ENCODE measurements at places on chromosomes 16 and 17.
A peak's percentile ranks its signal among the peaks of the same experiment; 100 is the strongest.

- DNase-seq = no peak
Measured at GRCh38 chr16:51175081-51175480, 24.0 kb upstream of the SALL1 start.

DNA sequence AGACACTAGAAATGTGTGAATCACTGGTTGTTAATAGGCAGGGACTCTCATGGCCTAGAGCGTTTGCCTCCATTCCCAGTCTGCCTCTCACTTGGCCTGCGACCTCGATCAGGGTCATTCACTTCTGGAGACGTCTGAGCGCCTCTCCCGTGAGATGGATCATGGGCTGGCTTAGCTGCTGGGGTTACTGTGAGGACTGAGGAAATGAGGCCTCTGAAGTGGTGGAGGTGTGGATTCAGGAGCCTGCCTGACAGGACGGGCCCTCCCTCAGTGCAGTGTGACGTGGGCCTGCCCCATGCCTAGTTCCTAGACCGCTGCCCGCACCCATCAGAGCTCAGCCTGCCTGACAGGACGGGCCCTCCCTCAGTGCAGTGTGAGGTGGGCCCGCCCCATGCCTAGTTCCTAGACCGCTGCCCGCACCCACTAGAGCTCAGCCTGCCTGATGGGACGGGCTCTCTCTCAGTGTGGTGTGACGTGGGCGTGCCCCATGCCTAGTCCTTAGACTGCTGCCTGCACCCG, 61.9 kb downstream of the BANP start:
- DNase-seq = no peak

DNA sequence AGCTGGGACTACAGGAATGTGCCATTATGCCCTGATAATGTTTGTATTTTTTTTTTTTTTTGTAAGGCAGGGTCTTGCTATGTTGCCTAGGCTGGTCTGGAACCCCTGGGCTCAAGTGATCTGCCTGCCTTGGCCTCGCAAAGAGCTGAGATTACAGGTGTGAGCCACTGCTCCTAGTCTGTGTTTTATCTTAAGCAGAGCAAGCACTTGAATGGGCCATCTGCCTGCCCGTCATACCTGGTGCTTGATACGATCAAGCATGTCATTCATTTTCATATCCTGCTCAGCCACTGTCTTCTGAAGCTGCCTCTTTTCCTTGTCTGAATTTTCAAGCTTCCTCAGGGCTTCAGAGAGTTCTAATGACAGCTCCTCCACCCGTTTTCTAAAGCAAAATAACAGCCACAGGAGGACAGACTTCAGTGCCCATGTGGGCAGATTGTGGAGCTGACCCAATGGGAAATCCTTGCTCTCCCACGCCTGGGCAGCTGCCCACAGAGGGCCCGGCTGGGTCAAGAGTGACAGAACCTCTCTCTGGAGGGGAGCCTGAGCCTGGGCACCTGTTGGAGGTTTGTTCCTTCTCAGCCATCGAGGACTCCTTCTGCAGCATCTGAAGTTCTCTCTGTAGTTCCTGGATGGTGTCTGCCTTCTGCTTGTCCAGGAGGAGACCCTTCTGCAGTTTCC, 36.5 kb downstream of the DHX38 start:
- no peak for DNase-seq

DNA sequence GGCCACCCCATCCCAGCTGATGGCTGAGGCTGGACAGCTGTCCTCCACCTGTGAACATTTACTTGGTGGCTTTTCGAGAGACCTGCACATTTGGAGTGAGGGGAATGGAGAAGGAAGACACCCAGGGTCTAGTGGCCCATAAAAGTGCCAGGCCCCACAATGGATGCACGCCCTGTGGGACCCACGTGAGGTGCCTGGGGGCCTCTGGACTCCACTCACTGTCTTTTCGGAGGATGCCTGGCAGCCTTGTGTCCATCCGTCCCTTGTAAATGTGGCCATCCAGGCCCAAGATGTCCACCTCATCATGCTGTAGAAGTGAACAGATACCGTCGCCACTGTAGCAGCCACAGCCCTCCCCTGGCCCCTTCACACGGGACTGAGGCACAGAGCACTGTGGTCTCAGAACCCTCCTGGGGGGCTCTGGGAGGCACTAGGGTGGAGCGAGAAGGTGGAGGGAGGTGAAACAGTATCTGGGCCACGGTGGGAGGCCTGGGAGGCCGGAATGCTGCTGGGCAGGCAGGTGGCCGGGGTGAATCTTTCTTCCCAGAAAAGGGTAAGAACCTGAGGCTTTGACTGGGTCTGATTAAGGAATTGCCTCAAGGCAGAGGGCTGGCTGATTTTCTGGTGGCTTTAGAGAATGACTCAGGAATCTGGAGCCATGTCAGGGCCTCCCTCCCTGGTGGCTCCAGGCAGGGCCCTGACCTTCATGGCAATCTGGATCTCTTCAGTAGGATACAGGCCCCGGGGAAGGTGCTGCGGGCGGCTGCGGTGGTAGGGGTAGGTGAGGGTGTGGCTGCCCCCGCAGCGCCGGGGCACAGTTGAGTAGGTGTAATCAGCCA, 11.5 kb downstream of the UBALD2 start:
- DNase-seq = no peak

- no peak for DNase-seq
Measured at GRCh38 chr17:263773-264172, 82.3 kb upstream of the DOC2B start.

GRCh38 chr17:4074831-4075495, 67.9 kb downstream of the ZZEF1 start:
- DNase-seq = no peak

- no peak for DNase-seq
Measured at GRCh38 chr16:72482695-72483094, 310.7 kb upstream of the PMFBP1 start.

DNA sequence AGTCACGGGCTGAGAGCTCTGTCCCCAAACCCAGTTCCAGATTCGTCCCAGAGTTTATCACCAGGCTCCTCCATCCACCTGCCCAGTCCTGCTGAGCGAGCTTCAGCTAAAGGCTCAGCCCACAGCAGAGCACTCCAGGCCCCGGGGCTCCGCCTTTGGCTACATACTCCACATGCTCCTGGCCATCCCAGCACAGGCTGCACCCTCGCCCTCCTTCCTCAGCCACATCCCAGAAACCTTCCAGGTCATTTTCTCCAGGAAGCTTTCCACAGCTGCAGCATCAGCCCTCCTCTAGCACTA, 4.7 kb upstream of the CD2BP2 start:
- DNase-seq = no peak

DNA sequence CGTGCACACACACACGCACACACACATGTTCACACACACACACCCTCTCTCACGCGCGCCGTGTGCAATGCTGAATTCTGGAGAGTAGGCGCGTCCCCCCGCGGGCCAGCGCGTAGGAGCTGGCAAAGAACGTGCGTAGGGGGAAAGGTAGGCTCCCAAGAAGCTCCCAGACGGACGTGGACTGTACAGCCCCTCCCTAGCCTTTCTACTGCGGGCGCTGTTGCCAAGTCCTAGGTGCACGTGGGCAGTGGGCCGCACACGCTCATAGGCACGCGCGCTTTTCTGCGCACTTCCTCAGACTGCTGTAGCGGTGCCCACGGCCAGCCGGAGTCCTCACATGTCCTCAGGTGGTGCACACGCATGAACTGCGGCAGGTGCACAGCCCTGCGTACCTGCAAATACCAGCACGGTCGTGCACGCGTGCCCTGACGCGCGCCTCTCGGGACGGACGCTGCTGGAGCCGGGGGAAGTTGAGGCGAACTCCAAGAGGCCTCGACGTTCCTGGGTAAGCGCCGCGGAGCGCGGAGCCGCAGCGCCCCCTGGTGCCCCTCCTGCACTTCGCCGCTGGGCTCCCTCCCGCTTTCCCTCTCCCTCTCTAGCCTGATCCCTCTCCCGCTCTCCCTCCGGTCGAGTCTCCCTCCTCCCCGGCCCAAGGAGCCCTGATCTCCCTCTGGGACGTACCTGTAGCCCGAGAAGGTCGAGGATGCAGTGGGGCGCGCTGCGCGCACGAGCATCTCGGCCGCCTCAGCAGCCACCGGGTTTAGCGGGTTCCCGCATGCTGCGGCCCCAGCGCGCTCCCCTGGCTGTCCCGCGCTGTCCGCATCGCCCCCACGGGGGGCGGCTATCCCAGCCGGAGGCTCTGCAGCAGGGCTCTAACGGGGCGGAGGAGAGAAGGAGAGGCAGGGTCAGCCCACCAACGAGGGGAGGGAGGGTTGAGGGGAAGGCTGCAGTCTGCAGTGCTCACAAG, 749 bp downstream of the GRIN2A start:
- peak; percentile 7 for DNase-seq

- no peak for DNase-seq
Measured at GRCh38 chr17:57496382-57496781, 240.1 kb downstream of the MSI2 start.

GRCh38 chr17:53527473-53527872, 295.3 kb upstream of the KIF2B start:
- no peak for DNase-seq

DNA sequence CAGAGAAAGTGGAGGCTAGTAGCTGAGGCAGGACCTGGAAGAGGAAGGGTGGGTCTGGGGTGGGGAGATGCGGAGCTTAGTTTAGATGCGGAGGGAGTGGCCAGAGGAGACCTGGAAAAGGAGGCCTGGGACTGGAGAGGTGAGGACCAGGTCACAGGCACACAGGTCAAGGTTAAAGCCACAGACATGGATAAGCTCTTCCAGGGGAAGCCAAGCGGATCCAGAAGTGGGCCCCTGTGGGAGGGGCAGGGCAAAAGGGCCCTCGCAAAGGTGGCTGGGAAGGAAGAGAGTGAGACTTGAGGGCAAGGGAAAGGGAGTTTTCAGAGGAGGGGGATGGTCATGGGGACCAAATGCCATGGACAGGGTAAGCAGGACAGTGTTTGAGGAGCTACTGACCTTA, 13.9 kb upstream of the MLLT6 start:
- no peak for DNase-seq

GRCh38 chr17:17952691-17953090, 19.5 kb downstream of the TOM1L2 start:
- DNase-seq = no peak

- DNase-seq = no peak
Measured at GRCh38 chr16:58495521-58496331, 4.2 kb upstream of the NDRG4 start.

DNA sequence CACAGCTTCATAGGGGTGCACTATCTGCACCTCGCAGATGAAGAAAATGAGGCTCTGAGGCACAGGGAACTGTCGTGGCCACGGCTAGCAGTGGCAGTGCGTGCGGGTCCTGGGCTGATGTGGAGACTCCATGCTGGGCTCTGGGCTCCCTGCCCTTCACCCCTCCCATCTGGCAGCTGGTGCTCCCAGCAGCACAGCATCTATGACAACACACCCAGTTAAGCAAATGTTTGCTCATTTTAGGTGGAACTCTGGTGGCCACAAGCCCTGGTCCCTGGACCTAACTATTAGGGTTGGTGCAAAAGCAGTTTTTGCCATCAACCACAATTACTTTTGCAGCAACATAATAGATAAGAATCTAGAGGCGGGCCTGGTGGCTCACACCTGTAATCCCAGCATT, 30.9 kb downstream of the IFT140 start:
- no peak for DNase-seq

DNA sequence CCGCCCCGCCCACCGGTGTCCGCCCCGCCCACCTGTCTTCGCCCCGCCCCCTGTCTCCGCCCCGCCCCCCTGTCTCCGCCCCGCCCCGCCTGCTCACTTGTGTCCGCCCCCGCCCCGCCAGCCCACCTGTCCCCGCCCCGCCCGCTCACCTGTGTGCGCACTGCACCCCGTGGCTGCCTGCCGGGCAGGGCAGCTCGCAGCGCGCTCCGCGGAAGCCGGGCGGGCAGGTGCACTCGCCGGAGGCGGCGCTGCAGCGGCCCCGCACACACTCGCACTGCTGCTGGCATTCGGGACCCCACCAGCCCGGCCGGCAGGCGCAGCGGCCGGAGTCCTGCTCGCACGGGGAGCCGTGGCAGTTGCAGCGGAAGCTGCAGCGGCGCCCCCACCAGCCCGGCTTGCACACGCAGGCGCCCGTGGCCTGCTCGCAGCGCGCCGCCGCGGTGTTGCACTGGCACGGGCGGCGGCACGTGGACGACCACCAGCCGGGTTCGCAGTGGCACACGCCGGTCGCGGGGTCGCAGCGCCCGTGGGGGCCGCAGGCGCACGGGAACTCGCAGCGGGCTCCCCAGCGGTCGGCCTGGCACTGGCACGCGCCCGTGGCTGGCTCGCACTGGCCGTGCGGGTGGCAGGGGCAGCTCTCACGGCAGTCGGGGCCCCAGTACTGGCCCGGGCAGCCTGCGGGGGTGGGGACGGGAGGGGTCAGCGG, 2.1 kb downstream of the SCARF1 start:
- DNase-seq = no peak

GRCh38 chr17:51050291-51051033, 70.2 kb downstream of the SPAG9 start:
- DNase-seq = no peak

DNA sequence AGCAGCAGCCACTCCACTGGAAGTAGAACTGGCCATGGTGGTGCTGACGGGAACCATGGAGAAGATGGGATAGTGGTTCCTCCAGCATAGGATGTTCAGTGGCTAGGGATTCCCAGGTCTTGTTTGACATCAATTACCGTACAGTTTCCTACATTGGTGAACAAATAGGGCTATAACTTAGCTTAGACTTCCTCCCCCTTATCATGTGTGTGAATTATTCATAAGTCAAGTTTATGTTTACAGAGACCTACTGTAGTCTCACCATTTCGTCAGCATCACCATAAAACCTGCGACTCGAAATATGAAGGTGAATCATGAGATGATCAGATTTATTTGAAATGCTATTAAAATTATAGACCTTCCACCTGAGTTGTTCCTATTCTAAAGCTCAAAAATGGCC, 1.2 kb downstream of the KRTAP2-3 start:
- DNase-seq = no peak

DNA sequence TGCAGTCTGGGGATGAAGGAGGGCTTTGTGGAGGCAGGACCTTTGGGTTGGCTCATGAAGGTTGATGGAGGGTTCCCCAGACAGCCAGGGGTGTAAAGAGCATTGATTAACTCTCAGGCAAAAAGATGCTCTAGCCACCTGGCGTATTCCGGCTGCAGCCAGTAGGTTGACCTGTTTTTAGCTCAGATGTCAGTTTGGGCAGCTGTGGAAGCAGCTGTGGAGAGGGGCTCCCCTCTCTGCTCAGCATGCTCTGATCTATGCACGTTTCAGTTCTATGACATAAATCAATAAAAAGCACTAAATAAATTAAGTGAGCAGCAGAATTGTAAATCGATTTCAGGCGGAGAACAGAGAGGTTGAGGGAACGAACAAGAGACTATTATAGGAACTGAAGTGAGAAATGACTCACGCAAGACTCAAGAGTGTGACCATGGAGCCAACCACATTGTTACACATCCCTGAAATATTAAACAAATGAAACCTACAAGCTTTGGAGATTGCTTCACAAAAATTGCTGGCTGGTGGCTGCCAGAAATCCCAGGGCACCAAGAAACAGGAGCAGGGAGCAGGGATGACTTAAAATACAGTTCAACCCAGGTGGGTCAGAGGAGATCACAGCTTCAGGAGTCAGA, 111.9 kb downstream of the GSG1L start:
- no peak for DNase-seq
